Stimulated activated CD4-positive, alpha-beta T cell treated with anti-CD3 and anti-CD28 coated beads, Interleukin-4, amount 100 ng/mL, for 48 hours (primary cell): ENCODE measurements at places on chromosomes 16 and 17.

DNA sequence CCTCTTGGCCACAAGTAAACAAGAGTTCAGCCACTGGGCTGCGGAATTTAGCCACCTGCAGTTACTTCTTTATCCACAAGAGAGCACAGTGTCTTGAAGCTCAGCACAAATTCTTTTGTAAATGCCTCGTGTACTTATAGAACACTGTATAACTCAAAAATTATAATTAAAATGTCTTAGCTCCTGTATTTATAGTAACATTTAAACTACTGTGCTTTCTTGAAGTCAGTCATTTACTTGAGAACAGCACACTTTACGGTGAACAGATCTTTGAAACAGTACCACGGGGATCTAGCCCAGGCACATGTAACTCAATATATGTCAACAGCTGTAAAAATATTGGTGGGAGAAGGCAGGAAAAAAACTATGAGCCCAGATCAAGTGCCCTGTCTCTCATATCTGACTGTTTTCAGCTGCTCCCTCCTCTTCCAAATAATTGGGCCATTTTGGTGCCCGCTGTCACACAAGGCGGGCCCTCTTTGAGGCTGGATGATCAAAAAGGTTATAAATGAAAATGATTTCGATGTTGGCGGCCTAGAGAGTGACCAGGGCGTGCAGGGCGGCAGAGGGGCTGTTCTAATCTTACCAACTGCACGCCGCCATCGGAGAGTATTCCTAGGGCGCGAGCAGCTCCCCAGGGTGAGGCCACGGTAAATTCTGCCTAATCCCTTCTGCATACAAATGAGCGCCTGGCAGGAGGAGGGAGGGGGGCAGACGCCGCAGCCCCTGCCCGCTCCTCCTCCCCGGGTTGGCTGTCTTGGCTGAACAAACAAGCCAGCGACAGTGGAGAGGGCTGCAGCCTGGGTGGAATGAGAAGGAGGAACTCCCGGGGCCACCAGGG is 183.2 kb downstream of the C16orf78 start:
- no peak for DNase-seq

GRCh38 chr17:64091116-64091515 is 38.8 kb downstream of the ERN1 start:
- DNase-seq: no peak

DNA sequence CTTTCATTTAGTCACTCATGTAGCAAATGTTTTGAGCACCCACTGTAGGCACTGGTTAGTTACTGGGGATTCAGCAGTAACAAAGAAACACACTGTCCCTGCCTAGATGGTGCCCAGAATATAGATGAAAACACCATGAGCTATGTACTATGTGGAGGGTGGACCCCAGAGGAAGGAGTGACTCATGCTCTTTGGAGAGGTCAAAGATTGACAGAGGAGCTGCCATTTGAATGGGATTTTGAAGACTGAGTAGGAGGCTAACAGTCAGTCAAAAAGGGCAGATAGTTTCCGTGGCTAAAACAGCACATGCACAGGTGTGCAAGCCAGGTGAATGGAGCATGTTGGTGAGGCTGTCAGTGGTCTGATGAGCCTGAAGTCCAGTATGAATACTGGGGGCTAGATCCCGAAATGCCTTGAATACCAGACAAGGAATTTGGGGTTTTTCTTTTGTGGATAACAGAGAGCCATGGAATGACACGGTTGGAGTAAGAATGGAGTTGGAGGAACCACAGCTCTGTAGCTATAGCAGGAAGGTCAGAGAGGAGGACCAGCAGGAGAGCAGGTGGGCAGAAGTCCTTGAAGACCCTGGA is 6.1 kb downstream of the IL21R start:
- DNase-seq: no peak

DNA sequence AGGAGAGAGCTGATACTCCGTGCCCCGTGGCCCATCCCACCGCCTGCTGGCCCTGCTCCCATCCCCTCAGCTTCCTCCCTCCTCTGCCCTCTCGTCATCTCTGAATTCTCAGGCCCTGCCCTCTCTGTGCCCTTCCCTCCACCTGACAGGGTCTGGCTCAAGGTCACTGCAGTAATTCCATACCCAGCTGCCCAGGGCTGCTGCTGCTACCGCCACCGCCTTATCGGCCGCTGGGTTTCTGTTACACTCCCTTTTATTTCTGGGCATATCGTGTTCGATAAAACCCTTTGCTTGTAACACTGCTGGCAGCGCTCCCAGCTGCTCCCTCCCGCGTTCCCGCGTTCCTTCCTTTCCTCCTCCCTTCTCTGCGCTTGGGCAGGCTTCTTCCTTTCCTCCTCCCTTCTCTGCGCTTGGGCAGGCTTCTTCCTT is 1.2 kb downstream of the EPN3 start:
- no peak for DNase-seq

DNA sequence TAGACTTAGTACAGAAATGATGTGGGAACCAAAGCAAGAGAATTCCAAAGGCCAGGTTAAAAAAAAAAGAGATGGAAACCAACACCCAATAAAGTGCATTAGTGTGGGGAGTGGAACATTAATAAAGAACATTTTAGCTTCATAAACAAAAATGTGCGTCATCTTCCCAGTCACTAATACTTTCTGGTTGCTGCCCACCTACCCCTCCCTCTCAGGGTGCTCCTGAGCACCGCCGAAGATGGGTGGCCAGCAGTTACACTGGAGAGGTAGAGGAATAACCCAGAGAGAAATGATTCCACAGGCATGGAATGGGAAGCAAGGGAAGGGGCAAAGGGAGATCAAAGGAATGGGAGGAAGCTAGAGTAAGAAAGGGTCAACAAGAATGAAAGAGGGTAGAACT is 6.0 kb upstream of the CHD3 start:
- DNase-seq: no peak

- DNase-seq: peak; percentile 77
These were observed at the start of gene UNKL for GRCh38 chr16:1414532-1415260. Gene UNKL (minus strand): TSS chr16:1414704. CDS start chr16:1414691, 13 bp downstream.

- DNase-seq: no peak
These were observed 699 bp downstream of the FAM222B start for GRCh38 chr17:28841901-28842281.

- DNase-seq: no peak
These were observed 413.9 kb upstream of the MAF start for GRCh38 chr16:80014241-80014939.

DNA sequence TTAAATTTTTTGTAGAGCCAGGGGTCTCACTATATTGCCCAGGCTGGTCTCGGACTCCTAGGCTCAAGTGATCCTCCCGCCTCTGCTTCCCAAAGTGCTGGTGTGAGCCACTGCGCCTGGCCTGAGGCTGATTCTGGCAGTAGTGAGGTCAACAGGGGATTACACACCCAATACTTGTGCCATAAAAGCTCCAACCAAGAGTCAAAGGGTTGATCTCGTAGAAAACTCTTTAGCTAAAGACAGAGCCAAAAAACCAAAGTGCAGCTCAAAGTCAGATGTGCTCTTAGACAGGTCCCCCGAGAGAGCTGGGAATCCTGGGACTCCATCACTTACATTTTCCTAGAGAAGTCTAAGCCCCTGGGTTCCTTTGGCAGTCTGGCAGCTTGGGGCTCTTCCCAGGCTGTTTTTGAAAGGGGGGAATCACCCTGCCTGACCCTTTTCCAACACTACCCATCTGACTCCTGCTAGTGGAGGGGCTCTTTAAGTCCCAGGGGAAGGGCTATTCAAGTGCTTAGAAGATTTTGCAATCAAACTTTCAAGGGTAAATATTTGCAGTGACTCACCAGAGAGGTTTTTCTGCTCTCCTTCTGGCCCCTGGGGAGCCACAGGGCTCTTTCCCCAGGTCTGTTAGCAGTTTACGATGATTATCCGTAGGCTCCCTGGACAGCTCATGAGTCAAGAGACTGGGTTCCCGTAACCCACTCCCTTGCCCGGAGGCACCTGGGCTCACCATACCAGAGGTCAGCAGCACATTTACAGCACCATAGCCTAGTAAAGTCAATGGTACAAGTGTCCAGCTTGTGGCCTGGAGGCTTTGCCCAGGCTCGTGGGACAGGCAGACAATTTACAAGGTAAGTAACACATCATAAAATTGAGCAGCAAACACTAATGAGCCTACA is 408.7 kb downstream of the SLC39A11 start:
- DNase-seq: no peak

GRCh38 chr17:46818316-46818928 is at the start of gene WNT3:
Gene WNT3 (minus strand): TSS chr17:46818692. CDS start chr17:46818597, 95 bp downstream.
- DNase-seq: peak; percentile 38

GRCh38 chr17:70314096-70314495 is 144.8 kb downstream of the KCNJ2 start:
- no peak for DNase-seq

GRCh38 chr16:12201216-12201615 is 224.7 kb downstream of the SNX29 start:
- DNase-seq: no peak

DNA sequence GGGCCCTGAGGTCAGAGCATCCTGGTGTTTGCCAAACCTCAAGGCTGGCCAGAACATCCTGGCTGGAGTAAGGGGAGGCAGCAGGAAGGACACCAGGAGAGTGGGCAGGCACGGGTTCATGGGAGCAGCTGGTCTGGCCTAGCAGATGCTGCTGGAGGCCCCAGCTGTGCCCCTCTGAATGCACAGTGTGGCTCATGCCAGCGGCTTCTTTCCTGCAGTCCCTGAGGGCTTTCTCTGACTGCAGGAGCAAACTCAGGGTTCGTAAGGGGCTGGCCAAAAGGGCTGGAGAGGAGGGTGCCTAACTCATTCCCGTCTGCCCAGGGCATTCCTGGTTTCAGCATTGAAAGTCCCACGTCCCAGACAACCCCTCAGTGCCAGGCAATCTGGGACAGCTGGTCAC is 78.7 kb downstream of the ZDHHC7 start:
- no peak for DNase-seq

DNA sequence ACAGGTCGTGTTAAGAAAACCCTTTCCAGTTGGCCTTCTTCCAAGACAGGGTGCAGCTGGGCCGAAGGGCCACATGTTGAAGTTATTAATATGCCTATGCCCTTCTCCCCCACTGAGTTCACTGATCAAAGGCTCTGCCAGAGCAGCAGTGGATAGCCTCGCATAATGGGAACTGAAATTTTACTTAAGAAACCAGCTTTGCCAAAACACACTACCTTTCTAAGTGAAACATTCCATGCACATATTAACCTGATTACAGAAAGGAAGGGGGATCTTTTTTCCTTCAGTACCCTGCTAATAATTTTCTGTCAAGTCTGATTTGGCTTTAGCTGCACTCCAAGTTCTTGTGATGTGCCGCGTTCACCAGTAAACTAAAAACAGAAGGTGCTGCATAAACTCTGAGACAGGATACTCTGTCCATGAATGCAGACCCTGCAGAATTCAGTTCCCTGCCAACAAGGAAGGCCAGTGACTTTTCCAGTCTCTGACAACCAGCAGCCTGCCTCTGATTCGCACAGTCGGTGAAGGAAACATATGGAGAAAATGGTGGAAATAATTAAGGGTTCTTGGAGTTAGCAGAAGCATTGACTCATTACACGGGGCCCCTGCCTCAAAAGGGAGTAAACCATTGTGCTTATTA is 283.8 kb downstream of the ZFHX3 start:
- DNase-seq: no peak

- DNase-seq: no peak
These were observed 28.2 kb downstream of the SNN start for GRCh38 chr16:11696266-11697012.

DNA sequence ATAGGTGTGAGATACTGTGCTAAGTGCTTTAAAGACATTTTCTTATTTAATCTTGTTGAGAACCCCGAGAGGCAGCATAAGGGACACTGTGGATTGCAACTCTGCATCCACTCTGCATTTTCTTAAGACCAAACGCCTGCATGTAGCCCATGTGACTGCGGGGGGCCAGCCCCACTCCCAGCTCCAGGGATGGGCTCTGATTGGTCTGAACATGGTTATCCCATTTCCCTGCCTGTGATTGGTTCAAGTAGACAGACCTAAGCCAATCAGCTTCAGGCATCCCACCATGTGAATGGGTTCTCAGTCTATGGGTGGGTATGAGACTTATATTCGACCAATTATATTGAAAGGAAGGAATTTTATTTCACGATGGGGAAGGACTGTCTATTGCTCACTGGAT is 33.2 kb upstream of the USP7 start:
- DNase-seq: no peak

- DNase-seq: no peak
These were observed 337.1 kb downstream of the MAF start for GRCh38 chr16:79263425-79263824.

GRCh38 chr17:72318131-72318530 is 197.3 kb downstream of the SOX9 start:
- DNase-seq: no peak

DNA sequence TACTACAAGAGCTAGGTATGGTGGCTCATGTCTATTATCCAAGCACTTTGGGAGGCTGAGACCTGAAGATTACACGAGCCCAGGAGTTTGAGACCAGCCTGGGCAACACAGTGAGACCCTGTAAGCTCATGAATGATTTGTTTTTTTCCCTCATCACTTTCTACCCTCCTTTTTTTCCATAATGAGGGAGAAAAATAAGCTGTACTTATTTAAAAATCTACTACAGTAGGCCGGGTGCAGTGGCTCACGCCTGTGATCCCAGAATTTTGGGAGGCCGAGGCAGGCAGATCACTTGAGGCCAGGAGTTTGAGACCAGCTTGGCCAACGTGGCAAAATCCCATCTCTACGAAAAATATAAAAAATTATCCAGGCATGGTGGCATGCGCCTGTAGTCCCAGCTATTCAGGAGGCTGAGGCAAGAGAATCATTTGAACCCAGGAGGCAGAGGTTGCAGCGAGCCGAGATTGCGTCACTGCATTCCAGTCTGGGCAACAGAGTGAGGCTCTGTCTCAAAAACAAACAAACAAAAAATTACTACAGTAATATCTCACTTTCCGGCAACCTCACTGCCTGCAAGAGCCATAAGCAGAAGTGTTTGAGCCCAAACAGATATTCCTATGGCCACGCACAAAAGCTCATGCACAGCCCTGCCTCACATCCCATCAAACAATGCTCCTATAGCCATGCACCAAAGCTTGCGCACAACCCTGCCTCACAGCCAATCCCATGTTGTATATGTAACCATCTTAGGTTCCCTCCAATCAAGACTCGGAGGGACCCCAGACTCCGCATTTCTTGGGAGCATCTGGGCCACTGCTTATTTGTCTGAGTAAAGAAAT is 37.4 kb downstream of the TK2 start:
- DNase-seq: no peak

DNA sequence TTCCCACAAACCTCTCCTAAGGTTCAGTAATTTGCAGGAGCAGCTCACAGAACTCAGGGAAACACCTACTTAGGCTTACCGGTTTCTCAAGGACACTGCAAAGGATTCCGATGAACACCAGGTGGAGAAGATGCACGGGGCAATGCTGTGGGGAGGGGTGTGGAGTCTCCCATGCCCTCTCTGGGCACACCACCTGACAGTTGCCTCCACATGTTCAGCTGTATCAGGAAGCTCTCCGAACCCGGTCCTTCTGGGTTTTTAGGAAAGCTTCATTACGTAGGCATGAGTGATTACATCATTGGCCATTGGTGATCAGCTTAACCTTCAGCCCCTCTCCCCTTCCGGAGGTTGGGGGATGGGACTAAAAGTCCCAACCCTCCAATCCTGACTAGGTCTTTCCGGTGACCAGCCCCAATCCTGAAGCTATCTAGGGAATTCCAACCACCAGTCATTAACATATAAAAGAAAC is 21.6 kb downstream of the C17orf58 start:
- DNase-seq: no peak
